Activated naive CD8-positive, alpha-beta T cell treated with anti-CD3 and anti-CD28 coated beads for 36 hours (primary cell): ENCODE measurements at places on chromosomes 13 and 19. TPM values are rescaled to one million over a fixed set of nuclear protein-coding genes. Genes with fewer than 3 reads are reported as not detected.

The POU2F2 gene
- 50.8 TPM for total RNA-seq

The PNMA8A gene
- total RNA-seq, result 6.3 TPM

The PDS5B gene
- total RNA-seq, result 45.8 TPM

The RFPL4A gene
- total RNA-seq, result not detected

The USHBP1 gene
- not detected for total RNA-seq

The CPT1C gene
- 0.89 TPM for total RNA-seq

The ANKRD24 gene
- total RNA-seq, result 1.6 TPM

The FGF9 gene
- total RNA-seq, result 0.50 TPM

The PGLYRP1 gene
- total RNA-seq, result not detected

The MYADM gene
- 30.9 TPM for total RNA-seq

The CD22 gene
- total RNA-seq, result 3.2 TPM

The APLP1 gene
- 0.88 TPM for total RNA-seq

The LIM2 gene
- total RNA-seq, result not detected

The GGACT gene
- total RNA-seq, result 5.3 TPM

The CHAF1A gene
- total RNA-seq, result 77.6 TPM

The S1PR5 gene
- total RNA-seq, result not detected

The FXYD3 gene
- total RNA-seq, result not detected

The VSIG10L gene
- total RNA-seq, result 1.6 TPM

The SHISA2 gene
- 0.27 TPM for total RNA-seq

The FXYD7 gene
- 0.54 TPM for total RNA-seq

The SELENOW gene
- total RNA-seq, result 107 TPM

The CYP2F1 gene
- not detected for total RNA-seq
